Right lobe of liver (tissue), 6 donors: ENCODE measurements at places on chromosomes 3 and 15.
A peak's percentile ranks its signal among the peaks of the same experiment; 100 is the strongest.

DNA sequence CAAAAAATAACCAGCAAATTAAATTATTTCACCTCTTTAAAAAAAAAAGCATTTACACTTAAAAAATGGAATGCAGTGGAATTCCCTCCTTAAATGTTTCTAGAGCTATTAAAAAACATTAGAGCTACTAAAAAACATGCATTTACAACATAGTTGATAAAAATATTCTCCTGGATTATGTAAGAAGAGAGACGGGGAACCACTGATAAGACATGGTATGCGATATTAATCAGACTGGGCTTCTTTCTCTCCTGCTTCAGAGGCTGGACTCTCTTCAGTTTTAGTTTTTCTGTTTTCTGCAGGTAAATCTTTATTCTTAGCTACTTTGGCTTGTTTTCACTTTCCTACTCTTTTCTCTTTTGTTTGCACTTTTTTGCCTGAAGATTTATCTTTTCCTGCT lies 40.4 kb upstream of the WDR49 start:
- DNase-seq = no peak

DNA sequence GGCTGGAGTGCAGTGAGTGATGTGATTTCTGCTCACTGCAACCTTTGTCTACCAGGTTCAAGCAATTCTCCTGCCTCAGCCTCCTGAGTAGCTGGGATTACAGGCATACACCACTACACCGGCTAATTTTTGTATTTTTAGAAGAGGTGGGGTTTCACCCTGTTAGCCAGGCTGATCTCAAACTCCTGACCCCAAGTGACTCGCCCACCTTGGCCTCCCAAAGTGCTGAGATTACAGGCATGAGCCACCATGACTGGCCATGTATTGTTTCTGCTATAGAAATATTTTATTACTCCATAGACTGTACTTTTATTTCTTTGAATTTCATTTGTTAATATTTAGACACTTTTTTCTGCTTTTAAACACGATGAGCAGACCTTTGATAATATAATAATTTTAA lies 60.4 kb downstream of the GTF2E1 start:
- DNase-seq = no peak

DNA sequence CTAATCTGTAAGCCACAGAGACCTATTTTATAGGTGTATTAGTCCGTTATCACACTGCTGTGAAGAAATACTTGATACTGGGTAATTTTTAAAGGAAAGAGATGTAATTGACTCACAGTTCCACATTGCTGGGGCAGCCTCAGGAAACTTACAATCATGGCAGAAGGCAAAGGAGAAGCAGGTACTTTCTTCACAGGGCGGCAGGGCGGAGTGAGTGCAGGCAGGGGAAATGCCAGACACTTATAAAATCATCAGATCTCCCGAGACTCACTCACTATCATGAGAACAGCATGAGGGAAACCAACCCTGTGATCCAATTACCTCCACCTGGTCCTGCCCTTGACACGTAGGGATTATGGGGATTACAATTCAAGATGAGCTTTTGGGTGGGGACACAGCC lies 108.7 kb downstream of the GALK2 start:
- no peak for DNase-seq

GRCh38 chr3:124887177-124887931 lies at the start of gene ITGB5:
Gene ITGB5 (minus strand): TSS chr3:124887365. CDS start chr3:124887000, 365 bp downstream.
- DNase-seq = peak; percentile 92

- DNase-seq = no peak
Observed at GRCh38 chr3:117473981-117474538, 764.5 kb downstream of the TUSC7 start.

- DNase-seq = no peak
Observed at GRCh38 chr3:142003291-142003690, 126.8 kb downstream of the ATP1B3 start.

- no peak for DNase-seq
Observed at GRCh38 chr3:10666621-10667020, 149.4 kb upstream of the SLC6A11 start.

DNA sequence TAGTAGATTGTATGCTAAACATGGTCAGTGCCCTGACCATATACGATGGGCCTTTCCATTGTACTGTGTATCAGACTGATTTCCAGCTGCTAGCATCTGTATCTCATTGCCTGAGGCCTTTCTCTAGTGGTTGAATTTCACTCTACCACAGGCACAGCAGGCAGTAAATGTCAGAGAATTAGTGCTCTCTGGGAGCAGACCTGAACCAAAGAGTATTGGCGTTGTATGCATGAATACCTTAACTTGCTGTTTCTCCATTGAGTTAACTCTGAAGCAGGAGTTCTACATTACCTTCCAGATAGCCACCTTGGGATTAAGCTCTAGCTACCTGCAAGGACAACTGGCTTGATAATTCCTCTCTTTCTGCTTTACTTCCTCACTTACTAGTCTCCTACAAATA lies 439.2 kb upstream of the EPHA3 start:
- DNase-seq = no peak

- DNase-seq = no peak
Observed at GRCh38 chr15:101083336-101084045, 164.3 kb downstream of the LRRK1 start.

GRCh38 chr3:17118771-17119170 lies 234.0 kb downstream of the PLCL2 start:
- DNase-seq = no peak

GRCh38 chr3:185479373-185479945 lies 19.4 kb downstream of the TMEM41A start:
- no peak for DNase-seq

DNA sequence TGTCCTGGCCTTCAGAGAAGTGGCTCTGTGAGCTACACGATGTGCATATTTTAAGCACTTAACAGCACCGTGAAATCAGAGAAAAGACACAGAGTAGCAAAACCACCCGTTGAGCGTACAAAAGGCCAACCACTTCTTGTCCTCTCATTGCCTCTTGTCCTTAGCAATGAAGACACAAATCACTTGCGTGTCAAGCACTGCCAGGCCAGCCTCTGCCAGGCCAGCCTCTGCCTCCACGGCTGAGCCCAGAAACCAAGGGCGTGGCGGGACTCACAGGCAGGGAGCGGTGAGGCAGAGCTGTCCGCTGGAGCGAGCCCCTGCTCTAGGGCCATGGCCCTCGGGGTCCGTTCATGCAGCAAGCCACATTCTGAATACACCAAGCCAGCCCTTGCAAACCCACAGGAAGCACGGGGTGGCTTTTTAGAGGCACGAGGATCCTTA lies 4.0 kb downstream of the MUC4 start:
- no peak for DNase-seq

- peak; percentile 55 for DNase-seq
Observed at GRCh38 chr3:109685084-109686079, 348.0 kb upstream of the DPPA4 start.

GRCh38 chr3:169448501-169448900 lies 215.0 kb downstream of the MECOM start:
- no peak for DNase-seq

DNA sequence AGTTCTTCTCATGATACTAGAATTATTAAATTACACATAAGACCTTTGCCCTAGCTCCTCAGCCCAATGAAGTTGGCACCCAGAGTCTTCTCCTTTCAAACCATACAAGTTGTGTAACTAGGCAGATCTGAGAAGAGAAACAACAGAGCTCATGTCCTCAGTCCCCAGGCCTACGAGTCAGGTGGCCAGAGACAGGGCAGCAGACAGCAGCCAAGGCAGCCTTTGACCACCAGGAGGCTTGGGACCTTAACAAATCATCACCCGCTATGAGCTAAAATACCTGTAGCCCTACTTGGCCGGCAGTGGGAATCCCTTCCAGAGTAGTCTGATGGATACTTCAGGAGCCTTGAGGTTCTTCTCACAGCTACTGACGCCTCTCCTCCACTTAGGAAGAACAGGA lies 18.3 kb downstream of the STIMATE start:
- DNase-seq = no peak

GRCh38 chr3:121330634-121331033 lies 215.2 kb downstream of the POLQ start:
- DNase-seq = no peak

DNA sequence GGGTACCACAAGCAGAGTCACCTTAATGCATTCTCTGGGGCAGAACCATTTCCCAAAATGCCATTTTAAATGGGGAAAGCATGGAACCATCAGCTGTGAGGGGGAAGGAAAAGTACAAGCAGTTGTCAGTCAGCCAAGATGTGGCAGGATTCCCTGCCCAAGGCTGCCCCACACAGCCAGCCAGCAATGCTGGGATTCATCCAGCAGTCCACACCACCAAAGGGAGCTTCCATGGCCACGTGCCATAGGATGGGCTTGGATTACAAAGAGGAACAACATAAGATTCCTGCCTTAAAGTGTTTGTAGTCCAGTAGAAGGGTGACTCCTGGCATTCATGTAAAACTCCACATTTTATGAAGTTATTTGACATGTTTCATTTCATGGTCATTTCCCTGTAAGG lies 233.3 kb downstream of the SHOX2 start:
- no peak for DNase-seq

DNA sequence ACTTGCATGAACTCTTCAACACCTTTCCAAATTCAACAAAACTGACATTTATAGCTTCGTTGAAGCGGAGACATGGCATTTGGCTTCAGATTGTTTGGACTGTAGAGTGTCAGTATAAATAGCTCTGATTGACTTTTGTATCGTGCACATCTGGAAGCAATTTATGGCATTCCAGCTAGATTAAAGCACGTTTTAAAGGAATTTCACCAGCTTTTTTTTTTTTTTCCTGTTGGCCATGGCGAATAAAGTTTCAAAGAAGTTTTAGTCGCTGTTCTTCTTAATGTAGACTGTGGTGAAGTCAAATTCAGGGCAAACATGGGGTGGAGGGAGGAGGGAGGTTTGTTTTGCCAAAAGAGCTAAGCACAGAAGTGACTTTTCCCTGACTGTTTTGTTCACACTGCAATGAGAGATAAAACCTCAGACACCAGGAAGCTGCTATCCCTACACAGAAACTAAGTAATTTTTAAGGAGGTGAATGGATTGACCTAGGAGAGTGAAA lies 391.0 kb upstream of the RARB start:
- no peak for DNase-seq

DNA sequence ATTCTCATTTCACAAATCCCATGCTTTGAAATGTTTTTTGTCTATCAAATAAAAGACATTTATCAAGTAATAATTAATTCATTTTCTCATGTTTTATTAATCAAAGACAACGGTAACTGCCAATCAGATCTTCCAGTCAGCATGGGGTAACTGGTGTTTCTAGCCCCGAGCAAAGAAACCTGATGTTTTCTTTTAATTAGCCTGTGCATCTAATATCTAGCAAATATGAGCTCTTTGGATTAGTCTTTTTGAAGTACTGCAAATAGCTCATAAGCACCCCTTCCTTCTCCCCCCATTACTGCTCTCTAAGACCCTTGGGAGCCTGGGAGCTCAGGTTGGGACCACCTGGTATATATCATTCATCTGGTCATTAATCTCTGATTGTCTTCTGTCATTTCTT lies 43.1 kb upstream of the SRGAP3 start:
- DNase-seq = no peak

DNA sequence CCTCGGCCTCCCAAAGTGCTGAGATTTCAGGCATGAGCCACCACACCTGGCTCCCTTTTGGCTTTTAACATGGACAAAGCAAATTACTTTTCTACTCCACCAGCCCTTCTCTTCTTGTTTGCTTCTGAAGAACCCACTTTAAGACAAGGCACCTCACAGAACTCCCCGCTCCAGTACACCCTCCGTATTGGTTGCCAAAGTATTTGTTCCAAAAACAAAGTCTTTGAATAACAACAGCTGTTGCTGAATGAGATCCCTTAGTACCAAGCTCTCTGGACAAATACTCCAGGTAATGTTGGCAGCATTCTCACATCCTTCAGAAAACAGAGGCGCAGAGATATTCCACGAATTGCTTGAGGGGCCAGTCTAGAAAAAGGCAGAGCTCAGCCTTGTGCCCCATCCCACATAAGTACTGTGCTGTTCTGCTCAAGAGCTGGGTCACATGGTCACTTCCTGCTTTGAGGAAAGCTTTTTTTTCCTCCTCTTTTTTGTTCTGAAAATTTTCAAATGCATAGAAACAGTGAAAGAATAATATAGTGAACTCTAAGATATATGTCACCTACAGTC lies 7.3 kb upstream of the CHCHD6 start:
- DNase-seq = no peak

DNA sequence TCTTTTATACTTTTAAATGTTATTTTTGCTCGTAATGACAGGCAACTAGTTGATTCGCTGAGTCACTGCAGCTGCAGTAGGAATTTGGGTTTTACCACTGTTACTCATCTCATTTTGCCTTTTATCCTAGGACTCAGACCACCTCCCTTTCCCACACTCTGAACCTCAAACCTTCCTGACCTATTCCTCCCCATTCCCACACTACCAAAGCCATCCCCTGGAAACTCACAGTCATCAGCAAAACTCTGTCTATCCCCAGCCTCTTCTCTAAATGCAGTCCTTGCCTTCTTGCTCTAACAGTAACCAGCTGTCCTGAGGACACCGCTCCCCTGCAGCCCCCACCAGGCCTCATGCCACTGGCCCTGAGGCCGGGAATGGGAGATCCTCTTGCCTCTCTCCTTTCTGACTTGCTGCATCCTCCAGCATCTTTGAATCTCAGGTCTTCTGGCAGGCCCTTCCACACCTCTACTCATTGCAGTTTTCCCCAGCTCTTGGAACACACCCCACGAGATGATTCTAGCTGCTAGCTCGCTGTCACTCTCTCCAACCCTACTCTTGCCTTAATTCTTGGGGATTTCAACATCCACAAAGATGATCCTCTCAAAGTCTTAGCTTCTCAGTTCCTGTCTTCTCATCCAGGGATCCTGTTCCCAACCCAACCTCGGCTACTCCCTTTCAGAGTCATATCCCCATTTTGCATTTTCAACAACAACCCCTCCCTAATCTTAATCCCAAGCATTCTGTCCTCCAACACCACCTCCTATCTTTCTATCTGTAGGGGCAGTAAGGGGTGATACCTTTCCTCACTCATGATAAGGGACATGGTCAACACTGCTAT lies 55.9 kb upstream of the C3orf80 start:
- no peak for DNase-seq

GRCh38 chr15:52480990-52481389 lies 47.7 kb downstream of the MYO5A start:
- no peak for DNase-seq

- DNase-seq = no peak
Observed at GRCh38 chr3:133548090-133548489, 25.4 kb upstream of the CDV3 start.

DNA sequence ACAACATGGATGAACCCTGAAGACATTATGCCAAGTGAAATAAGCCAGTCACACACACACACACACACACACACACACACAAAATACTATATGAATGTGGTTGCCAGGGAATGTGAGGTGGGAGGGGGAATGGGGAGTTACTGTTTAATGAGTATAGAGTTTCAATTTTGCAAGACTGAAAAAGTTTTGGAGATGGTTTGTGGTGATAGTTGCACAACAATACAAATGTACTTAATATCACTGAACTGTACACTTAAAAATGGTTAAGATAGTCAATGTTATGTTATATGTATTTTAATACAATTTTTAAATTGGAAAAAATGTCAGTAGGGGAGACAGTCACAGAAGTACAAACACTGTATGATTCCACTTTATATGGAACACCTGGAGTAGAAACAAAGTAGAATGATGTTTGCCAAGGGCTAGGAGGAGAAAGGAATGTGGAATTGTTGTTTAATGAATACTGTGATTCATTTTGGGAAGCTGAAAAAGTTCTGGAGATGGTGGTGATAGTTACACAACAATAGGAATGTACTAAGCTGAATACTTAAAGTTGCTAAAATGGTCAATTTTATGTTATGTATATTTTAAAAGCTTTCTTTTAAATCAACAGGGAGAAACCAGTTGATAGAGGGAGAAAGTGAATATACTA lies 76.6 kb downstream of the RPL39L start:
- DNase-seq = no peak

- no peak for DNase-seq
Observed at GRCh38 chr3:36674816-36675215, 89.5 kb downstream of the DCLK3 start.

- no peak for DNase-seq
Observed at GRCh38 chr3:88912294-88912877, 195.0 kb upstream of the EPHA3 start.
